ENCODE measurements at places on chromosomes 16 and 17. TPM values are rescaled to one million over a fixed set of nuclear protein-coding genes. Genes with fewer than 3 reads are reported as not detected.

Gene SLC12A4
- total RNA-seq: 24.3 TPM

Gene SLC13A2
- total RNA-seq: not detected

Gene DBF4B
- total RNA-seq: 2.2 TPM

Gene GUCY2D
- total RNA-seq: 0.08 TPM

Gene ST6GALNAC1
- 8.4 TPM for total RNA-seq

Gene TPSB2
- total RNA-seq: not detected

DNA sequence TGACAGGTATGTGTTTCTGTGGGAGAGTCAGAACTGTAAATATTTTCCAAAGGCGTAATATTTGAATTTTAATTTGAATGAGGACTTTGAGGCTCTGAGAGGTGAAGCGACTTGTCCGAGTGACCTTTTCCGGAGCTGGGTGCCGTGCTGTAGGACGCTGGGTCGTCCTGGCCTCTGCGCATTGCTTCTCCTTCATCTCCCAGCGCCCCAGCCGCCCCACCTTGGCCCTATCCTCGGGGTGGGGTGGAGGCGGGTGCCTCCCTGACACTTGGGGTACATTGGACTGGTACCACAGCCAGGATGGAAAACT lies 147.8 kb downstream of the SPECC1 start:
- peaks cover 4% of the 10 kb centered on the region for H3K36me3 ChIP-seq
- peaks cover 4% of the 10 kb centered on the region for H3K4me1 ChIP-seq

- H3K27ac ChIP-seq: peak overlapping the region; percentile 37
- DNase-seq: no peak
- H3K27me3 ChIP-seq: no peaks in the 10 kb centered on the region
- H3K4me1 ChIP-seq: peaks cover 5% of the 10 kb centered on the region
- H3K36me3 ChIP-seq: peaks cover 2% of the 10 kb centered on the region
- no peak overlapping the region for H3K4me3 ChIP-seq
These were observed 43.7 kb upstream of the METRNL start for GRCh38 chr17:83035722-83036121.

DNA sequence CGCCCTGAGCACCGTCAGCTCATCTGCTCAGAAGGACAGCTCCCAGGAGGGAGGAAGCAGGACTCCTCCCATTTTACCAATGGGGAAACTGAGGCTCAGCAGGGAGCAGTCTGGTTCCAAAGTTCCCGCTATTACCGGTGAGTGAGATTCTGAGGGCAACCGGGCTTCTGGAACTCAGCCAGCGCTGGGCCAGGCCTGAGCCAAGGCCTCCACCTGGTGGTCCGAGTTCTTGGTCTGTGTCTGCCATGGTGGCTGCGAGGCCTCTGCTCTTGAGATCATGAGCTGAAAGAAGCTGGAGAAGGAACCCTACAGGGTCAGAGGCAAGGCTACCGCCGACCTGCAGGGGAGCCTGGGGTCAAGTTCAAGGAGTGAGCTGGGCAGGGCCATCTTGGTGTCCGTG lies 110.8 kb upstream of the GSE1 start:
- no peaks in the 10 kb centered on the region for H3K27me3 ChIP-seq
- no peak overlapping the region for H3K27ac ChIP-seq
- no peaks in the 10 kb centered on the region for H3K36me3 ChIP-seq

DNA sequence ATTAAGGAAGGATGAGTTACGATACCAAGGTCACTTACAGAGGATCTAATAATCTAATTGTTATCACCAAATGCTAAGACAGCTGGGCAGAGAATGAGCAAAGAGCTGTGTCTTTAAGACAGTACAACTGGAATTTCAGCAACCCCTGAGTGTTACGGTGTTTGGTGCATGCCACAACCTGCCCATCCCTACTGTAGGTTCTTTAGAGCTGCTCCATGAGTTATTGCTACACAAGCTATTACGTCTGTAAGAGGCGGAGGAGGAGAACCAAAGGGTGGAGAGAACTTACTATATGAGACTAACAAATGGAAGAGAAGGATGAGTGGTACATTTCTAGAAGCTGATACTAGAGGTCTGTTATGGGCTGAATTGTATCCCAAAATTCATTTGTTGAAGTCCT lies 14.2 kb upstream of the C17orf78 start:
- H3K4me1 ChIP-seq: peaks cover 13% of the 10 kb centered on the region
- H3K27me3 ChIP-seq: no peaks in the 10 kb centered on the region
- DNase-seq: no peak
- H3K36me3 ChIP-seq: no peaks in the 10 kb centered on the region
- no peak overlapping the region for H3K27ac ChIP-seq

DNA sequence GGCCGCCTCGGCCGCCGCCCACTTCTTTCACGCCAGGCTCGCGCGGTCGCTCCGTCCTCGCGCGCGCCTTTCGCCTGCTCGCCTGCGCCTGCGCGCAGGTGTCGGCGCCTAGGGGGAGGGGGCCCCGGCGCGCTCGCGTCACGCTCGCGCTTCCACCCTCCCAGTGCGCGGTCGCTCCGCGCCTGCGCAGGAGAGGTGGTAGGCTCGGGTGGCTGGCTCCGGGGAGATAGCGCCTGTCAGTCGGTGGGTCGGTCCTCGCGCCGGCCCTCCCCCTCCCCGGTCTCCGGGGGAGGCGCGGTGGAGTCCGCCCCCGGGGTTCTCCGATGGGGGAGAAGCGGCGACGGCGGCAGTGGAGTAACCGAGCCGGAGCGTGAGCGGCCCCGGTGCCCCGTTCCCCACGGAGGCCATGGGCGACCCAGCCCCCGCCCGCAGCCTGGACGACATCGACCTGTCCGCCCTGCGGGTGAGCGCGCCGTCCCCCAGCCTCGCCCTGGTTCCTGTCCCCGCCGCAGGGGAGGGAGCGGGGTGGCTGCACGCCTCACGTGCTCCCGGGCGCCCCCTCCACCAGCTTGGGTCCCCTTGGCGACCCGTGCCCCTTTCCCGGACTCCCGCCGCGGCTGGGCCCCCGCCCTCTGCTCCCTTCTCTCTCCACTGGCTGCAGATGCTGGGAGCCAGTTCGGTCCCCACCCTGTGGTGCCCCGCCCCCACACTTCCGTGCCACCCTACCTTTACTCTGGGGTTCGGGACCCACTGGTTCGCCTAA lies at the start of gene MINK1:
Gene MINK1, plus strand, starts transcription at position 163 of the 763 bp plus-strand sequence. Its CDS starts 244 bp downstream, at position 407.
- H3K36me3 ChIP-seq: peaks cover 8% of the 10 kb centered on the region
- DNase-seq: peak; percentile 91
- no peaks in the 10 kb centered on the region for H3K27me3 ChIP-seq
- peak within 1 kb of the TSS; percentile 94 for H3K27ac ChIP-seq
- H3K4me1 ChIP-seq: peaks cover 33% of the 10 kb centered on the region

GRCh38 chr17:72489272-72489641 lies 368.4 kb downstream of the SOX9 start:
- H3K36me3 ChIP-seq: no peaks in the 10 kb centered on the region
- no peaks in the 10 kb centered on the region for H3K4me1 ChIP-seq
- no peaks in the 10 kb centered on the region for H3K27me3 ChIP-seq
- H3K4me3 ChIP-seq: no peak overlapping the region

- no peak for DNase-seq
- H3K4me3 ChIP-seq: no peak overlapping the region
- H3K27ac ChIP-seq: no peak overlapping the region
These were observed 23.2 kb upstream of the PHB1 start for GRCh38 chr17:49437696-49438435.

DNA sequence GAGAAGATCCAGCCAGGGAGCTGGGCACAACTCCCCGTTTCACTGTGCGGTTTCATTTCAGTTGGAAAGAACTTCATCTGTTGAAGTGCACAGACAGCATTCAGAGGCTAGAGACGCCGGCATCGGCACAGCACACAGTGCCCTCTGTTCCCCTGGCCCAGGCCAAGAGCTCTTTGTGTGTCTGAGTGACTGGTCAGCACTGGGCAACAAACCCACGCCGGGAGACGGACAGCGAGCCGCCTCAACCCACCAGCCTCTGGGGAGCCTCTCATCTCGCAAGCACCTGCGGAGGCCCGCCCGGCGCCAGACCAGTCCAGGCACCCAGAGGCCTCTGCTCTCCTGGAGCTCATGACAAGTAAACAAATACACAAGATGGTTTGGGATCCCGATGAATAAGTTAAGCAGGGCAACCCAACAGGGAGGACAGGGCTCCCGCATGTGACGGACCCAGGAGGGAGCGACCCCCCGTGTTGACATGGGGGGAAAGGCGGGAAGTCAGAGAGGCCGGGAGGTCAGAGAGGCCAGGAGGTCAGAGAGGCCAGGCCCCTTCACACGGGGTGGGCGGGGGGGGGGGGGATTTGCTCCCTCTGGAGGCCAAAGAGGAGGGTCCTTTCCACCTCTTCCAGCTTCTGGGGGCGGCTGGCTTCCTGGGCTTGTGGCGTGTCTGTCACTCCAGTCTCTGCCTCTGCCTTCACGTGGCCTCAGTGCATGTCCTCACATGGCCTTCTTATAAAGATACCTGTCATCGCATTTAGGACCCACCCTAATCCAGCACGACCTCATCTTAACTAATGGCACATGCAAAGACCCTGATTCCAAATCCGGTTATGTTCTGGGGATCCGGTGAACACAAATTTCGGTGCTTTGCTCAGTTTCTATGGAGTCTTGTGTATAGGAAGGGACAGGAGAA lies 25.8 kb upstream of the KLHDC4 start:
- H3K27me3 ChIP-seq: no peaks in the 10 kb centered on the region
- H3K4me1 ChIP-seq: no peaks in the 10 kb centered on the region
- no peak overlapping the region for H3K4me3 ChIP-seq
- no peaks in the 10 kb centered on the region for H3K36me3 ChIP-seq

DNA sequence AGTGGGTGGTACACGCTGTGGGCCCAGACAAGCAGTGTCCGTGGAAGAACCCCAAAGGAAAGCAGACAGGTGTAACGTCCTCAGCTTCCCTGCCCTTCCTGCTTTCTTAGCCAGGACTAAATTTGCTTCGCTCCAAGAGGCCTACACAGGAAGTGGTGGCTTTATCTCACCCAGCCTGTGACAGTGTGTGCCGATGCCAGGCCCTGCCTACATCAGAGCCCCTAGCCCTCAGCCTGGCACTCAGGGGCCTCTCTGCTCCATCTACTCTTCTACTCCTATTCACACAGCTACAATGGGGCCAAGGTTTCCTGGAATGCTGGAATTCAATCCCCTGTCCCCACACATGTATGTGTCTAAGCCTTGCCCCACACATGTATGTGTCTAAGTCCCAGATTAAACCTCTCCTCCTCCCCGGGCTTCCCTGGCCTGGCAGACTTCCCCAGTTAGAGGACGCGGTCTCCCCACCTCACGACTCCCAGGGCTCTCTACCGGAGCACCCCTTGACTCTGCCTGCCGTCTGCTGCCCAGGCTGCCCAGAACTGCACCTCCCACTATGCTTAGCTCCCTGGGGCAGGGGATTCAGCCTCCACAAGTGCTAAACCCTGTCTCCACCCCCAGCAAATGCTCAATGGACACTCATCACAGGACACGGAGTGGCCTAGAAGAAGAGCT lies 8.2 kb downstream of the PGAP3 start:
- no peaks in the 10 kb centered on the region for H3K27me3 ChIP-seq
- no peak for DNase-seq
- H3K4me1 ChIP-seq: peaks cover 35% of the 10 kb centered on the region
- peak overlapping the region; percentile 98 for H3K27ac ChIP-seq

GRCh38 chr16:75462806-75463205 lies 1.7 kb downstream of the TMEM170A start:
- no peak for DNase-seq
- H3K36me3 ChIP-seq: no peaks in the 10 kb centered on the region
- peaks cover 46% of the 10 kb centered on the region for H3K4me1 ChIP-seq
- no peaks in the 10 kb centered on the region for H3K27me3 ChIP-seq
- peak overlapping the region; percentile 90 for H3K27ac ChIP-seq

- H3K4me1 ChIP-seq: no peaks in the 10 kb centered on the region
- H3K36me3 ChIP-seq: no peaks in the 10 kb centered on the region
- no peak overlapping the region for H3K27ac ChIP-seq
- H3K4me3 ChIP-seq: no peak overlapping the region
- H3K27me3 ChIP-seq: no peaks in the 10 kb centered on the region
These were observed 263.9 kb downstream of the TOX3 start for GRCh38 chr16:52283018-52283417.

GRCh38 chr16:55043499-55043898 lies 112.8 kb downstream of the IRX5 start:
- H3K27me3 ChIP-seq: peaks cover 34% of the 10 kb centered on the region
- no peak overlapping the region for H3K27ac ChIP-seq
- no peaks in the 10 kb centered on the region for H3K36me3 ChIP-seq
- H3K4me1 ChIP-seq: no peaks in the 10 kb centered on the region
- H3K4me3 ChIP-seq: no peak overlapping the region
- no peak for DNase-seq

DNA sequence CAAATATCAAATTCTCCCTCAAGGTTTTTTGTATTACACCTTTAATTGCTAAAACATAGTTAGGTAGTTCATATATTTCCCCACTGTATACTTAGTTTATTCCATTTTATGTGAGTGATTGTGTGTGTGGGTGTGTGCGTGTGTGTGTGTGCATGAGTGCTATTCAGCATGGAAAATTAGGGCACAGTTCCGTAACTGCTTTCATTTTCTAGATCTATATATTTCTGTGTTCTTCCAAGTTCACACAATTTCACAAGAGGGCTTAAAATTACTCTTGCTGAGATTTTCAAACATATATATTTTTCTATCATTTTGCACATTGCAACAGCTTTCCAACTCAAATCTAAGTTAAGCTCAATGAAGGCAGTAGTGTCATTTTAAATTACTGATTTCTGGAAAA lies 782.9 kb upstream of the SOX9 start:
- H3K4me3 ChIP-seq: no peak overlapping the region
- no peak for DNase-seq
- no peak overlapping the region for H3K27ac ChIP-seq
- no peaks in the 10 kb centered on the region for H3K36me3 ChIP-seq

- peaks cover 3% of the 10 kb centered on the region for H3K36me3 ChIP-seq
- H3K4me3 ChIP-seq: no peak overlapping the region
- no peak for DNase-seq
- peaks cover 27% of the 10 kb centered on the region for H3K4me1 ChIP-seq
These were observed 13.9 kb downstream of the CYB561 start for GRCh38 chr17:63431939-63432804.

- H3K27me3 ChIP-seq: peaks cover 7% of the 10 kb centered on the region
- DNase-seq: no peak
- no peak overlapping the region for H3K27ac ChIP-seq
- H3K4me1 ChIP-seq: no peaks in the 10 kb centered on the region
- no peak overlapping the region for H3K4me3 ChIP-seq
These were observed 224.5 kb downstream of the ZNF423 start for GRCh38 chr16:49631187-49632041.

- DNase-seq: no peak
- H3K36me3 ChIP-seq: peaks cover 5% of the 10 kb centered on the region
- no peak overlapping the region for H3K4me3 ChIP-seq
These were observed 210.3 kb downstream of the SNX29 start for GRCh38 chr16:12186774-12187335.

GRCh38 chr16:3032624-3033023 lies 4.1 kb downstream of the BICDL2 start:
- H3K27me3 ChIP-seq: peaks cover 60% of the 10 kb centered on the region
- H3K4me1 ChIP-seq: peaks cover 18% of the 10 kb centered on the region
- peaks cover 7% of the 10 kb centered on the region for H3K36me3 ChIP-seq

DNA sequence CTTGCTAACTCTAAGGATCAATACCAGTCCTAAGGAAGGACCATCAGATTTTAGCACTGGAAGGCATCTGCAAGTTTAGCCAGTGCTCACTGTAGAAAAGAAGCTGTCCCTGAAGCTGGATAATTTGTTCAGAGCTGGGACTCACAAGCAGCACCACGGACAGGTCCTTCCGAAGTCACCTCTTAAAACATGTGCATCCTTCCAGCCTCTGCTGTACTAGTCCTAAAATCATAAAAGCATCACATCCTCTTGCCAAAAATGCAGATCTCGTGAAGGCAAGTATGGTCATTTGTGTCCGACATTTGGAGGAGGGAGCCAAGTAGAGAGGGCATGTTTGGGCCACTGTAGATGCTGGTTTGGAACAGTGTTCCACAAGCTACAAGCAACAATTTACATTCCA lies 506.9 kb downstream of the RBFOX1 start:
- no peaks in the 10 kb centered on the region for H3K36me3 ChIP-seq
- H3K4me3 ChIP-seq: no peak overlapping the region
- H3K27me3 ChIP-seq: no peaks in the 10 kb centered on the region
- H3K4me1 ChIP-seq: no peaks in the 10 kb centered on the region
- H3K27ac ChIP-seq: no peak overlapping the region

Data from T-helper 17 cell (primary cell).